Fibroblast of skin of left quadriceps (primary cell): ENCODE measurements at places on chromosomes 4 and X.

DNA sequence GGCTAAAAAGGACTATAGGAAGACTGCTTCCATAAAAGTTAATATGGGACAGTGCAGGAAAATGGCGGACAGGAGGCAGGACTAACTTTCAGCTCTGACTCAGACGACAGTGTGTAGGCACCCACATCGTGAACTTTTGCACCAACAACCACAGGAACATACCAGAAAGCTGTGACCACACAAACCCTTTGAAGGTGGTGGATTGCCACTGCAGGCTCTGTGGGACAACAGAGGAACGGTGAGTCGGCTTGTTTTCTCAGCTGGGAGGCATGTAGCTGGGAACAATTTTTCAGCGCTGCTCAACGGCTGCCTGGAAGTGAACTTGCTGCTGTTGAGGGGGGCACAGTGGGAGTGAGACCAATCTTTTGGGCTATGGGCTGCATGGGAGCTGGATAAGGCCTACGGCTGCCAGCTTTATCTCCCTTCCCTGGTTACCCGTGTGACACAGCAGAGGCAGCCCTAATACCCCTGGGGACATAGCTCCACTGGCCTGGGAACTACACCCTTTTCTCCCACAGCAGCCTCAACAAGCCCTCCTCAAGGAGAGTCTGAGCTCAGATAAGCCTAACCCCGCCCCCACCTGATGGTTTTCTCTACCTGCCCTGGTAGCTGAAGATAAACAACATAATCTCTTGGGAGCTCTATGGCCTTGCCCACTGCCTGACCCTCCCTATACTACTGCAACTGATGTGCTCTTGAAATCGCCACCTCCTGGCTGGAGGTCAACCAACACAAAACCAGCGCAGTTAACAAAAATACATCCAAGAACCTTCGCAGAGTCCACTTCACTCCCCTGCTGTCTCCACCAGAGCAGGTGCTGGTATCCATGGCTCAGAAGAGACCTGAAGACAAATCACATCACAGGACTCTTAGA lies 1537.0 kb downstream of the C4orf33 start:
- no peak for DNase-seq

GRCh38 chr4:136873555-136873954 lies 658.7 kb downstream of the PCDH18 start:
- DNase-seq, result no peak

- peak; percentile 92 for DNase-seq
Measured at GRCh38 chr4:40316782-40317635, 18.1 kb upstream of the CHRNA9 start.

DNA sequence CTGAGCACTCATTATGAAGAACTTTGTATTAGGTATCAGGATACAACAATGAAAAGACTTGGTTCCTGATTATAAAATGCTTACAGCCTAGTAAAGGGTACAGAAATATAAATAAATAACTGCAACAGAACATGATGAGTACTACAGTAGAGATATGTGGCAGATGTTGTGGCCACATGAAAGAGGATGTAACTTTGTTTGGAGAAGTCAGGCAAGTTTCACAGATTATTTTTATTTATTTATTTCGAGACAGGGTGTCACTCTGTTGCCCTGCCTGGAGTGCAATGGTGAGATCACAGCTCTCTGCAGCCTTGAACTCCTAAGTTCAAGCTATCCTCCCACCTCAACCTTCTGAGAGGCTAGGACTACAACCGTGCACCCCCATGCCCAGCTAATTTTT lies 15.8 kb upstream of the UBE2K start:
- DNase-seq, result no peak

- no peak for DNase-seq
Measured at GRCh38 chr4:156794863-156795262, 176.7 kb downstream of the PDGFC start.

DNA sequence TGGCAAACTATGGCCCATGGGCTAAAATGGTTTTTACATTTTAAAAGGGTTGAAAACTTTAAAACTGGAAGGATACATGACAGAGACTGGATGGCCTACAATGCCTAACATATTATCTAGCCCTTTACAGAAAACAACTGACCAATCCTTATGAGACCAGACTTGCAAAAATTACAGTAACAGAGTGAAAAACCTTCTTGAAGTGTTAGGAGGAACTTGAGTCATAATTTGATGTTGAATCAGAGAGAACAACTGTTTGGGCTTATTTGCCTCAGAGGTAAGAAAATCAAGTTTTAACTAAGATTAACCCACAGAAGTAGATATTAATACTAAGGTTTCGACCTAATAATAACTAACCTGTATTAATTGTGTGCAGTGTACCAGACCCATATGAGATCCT lies 12.4 kb upstream of the NAP1L5 start:
- DNase-seq, result no peak

DNA sequence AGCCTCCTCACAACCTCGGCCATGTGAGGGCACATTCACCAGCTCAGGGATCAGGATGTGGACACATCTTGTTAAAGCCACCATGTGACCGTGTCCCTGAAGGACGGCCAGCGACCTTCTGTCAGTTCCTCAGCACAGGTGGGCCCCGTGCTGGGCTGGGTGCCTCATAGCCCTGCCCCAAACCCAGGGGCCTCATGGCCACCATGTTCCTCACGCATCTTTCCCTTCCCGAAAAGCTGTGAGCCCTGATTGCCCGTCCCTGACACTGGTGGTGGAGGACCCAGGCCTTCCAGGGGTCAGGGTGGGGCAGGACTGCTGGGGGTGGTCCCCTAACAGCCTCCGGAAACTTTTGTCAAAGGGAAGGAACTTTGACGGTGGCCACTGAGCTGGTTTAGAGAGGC lies 60.1 kb upstream of the ADRA2C start:
- DNase-seq, result no peak

DNA sequence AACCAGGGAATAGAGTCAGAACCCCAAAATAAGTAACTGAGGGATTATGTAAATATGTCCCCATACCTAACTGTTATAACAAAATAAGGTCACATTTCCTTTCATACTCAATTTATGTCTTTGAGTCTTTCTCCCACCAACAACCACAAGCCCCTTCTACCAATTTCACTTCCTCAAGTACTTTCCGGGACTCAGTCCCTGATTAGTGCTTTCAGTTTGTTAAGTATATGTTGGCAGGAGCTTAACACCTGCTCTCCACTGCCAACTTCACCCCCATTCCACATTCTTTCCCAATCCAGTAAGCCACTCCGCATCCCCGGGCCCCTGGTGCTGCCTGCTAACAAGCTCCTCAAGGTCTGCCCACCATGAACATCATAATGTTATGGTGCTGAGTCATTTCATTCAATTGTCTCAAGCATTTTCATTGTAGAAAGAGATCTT lies 71.3 kb upstream of the SPRY1 start:
- no peak for DNase-seq
